ENCODE measurements at places on chromosomes 11 and 22. TPM values are rescaled to one million over a fixed set of nuclear protein-coding genes. Genes with fewer than 3 reads are reported as not detected.

GRCh38 chr11:14975252-14975587 is 3.1 kb upstream of the CALCA start:
- DNase-seq: no peak

GRCh38 chr11:22920939-22921565 is 60.8 kb upstream of the CCDC179 start:
- DNase-seq: no peak

DNA sequence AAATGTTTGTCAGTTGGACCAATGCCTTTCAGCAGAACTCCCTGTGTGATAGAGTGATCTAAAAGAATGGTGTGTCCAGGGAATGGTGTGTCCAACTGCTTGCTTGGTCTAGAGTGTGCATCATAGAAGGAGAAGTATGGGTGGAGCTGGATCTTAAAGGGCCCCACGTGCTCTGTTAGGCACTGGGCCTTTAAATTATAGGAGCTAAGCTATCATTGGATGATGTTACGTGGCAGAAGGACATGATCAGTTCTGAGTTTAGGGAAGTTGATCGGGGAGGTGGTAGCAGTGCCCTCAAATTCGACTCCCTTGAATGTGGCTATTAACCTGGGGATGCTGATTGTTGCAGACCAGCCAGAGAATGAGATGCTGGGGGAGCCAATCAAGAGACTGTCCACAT is 16.4 kb downstream of the STX3 start:
- DNase-seq: no peak

GRCh38 chr11:71936825-71937224 is 8.0 kb downstream of the RNF121 start:
- peak; percentile 64 for DNase-seq

GRCh38 chr11:15349413-15349812 is 234.7 kb downstream of the INSC start:
- DNase-seq: no peak

GRCh38 chr11:122923302-122923701 is 40.7 kb downstream of the JHY start:
- no peak for DNase-seq

GRCh38 chr22:46639843-46640242 is 19.7 kb downstream of the GRAMD4 start:
- no peak for DNase-seq

DNA sequence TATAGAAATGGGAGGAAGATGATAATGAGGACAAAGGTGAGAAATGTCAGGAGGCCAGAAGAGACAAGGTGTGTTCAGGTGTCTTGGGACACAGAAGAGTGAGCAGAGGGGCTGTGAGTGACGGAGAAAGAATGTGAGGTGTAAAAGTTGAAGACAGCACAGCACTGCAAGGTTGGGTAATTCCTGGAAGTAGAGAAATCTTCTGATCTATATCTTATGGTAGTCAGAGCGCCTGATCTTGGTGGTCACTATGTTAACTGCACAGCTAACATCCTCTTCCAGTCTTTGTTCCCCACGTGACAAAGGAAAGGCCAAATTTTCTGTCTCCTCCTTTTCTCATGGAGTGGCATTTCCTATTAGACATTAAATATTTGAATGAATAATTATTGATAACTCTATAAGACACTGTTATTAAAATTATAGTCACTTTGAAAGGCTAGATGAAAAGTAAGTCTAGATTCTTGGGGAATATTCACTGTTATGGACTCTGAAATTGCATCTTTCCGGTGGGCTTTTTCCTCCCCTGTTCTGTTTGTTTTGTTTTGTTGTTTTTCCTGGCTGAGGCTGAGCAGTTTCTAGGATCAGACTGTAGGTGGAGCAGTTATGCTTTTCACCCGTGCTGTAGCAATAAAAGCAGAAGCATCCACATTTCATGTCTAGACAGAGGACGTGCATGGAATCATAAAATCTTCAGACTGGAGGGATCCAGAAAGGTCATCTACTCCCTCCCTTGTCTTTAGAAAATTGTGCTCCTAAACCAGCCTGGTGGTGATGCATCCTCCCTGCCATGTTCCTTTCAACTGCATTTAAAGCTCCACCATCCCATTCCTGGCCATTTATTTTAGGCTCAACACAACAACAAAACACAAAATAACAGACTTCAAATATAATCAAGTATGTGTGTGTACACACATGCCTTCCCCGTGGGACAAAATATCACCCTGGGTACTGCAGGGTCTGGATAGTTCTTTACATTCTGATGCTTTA is 26.6 kb downstream of the SC5D start:
- peak; percentile 11 for DNase-seq

DNA sequence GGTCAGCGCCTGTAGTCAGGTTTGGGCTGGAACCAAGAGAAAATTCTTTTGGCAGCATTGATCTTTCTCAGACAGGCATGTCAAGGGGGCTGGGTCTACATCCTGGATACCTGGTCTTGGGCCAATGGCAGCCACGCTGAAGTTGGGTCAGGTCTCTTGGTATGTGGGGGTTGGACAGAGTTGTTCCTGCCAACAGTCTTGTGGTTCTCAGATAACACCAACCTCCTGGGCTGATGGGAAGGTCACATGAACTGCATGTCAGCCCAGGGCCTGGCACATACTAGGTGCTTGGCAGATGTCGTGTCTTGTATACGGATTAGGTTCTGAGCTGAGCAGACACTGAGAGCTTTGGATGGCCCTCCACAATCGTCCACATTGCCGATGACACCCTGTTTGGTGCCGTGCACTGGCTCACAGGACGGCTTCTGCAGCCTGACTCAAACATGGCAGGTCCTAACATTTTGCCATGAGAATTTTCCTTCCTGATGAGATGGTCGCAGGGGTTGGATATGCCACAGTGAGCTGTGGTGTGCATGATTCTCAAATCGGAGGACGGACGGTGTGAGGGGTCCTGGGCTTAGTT is 42.0 kb downstream of the FBLN1 start:
- DNase-seq: no peak

- DNase-seq: no peak
These were observed 279.4 kb downstream of the FAT3 start for GRCh38 chr11:92504004-92504403.

The PHF5A gene
- total RNA-seq: 87.6 TPM

The C11orf21 gene
- not detected for total RNA-seq

The SLC16A8 gene
- total RNA-seq: 0.20 TPM

The PRDM10 gene
- total RNA-seq: 4.2 TPM

The FUT4 gene
- total RNA-seq: 6.3 TPM

The XKR3 gene
- total RNA-seq: not detected
